Ureter (tissue), 1 donor: ENCODE measurements at places on chromosomes 7 and 10.

- DNase-seq, result no peak
These were observed 349.4 kb downstream of the GATA3 start for GRCh38 chr10:8403711-8404371.

GRCh38 chr10:126259760-126260479, 128.4 kb downstream of the ADAM12 start:
- no peak for DNase-seq

GRCh38 chr10:124725171-124725631, 19.0 kb downstream of the FAM53B start:
- no peak for DNase-seq

DNA sequence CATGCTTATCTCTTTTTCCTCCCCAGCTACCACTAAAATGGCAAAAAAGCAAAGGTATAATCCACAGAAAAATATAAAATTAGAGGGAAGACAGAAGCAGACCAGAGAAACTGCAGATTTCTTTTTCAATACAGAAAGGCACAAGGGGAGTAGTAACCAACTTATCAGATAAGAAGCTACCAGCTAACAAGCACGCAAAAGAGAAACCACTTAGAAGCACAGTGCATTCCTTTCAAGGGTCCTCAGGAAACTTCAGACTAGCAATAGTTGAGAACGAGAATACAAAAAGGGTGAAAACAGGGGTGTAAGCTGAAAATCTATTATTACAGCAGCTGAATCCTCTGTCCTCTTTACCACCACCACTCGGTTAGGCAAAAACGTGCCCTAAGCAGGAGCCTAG, 9.9 kb upstream of the OR2A5 start:
- DNase-seq, result no peak

DNA sequence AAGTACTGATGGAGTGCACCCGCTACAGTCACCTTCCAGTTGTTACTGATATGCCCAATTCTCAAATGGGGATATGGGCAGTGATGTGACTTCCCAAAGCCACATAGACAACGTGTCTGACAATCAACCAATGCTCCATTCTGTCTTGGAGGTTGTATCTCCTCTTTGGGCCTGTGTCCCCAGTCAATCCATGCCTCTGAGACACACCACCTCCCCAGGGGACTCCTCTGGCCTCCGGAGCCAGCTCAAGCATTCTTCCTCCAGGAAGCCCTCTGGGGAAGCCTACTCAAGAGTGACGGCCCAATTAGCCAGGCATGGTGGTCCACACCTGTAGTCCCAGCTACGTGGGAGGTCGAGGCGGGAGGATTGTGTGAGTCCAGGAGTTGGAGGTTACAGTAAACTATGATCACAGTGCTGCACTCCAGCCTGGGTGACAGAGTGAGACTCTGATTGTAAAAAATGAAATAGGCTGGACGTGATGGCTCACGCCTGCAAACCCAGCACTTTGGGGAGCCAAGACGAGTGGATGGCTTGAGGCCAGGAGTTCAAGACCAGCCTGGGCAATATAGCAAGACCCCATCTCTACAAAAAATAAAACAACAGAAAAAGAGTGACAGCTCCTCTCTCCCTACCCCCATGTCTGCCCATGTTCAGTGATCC, 99.5 kb upstream of the TNRC18 start:
- DNase-seq, result no peak

GRCh38 chr7:98472521-98472954, 71.6 kb upstream of the BAIAP2L1 start:
- DNase-seq, result no peak

- DNase-seq, result no peak
These were observed 57.8 kb downstream of the ZMIZ1 start for GRCh38 chr10:79126351-79127080.

DNA sequence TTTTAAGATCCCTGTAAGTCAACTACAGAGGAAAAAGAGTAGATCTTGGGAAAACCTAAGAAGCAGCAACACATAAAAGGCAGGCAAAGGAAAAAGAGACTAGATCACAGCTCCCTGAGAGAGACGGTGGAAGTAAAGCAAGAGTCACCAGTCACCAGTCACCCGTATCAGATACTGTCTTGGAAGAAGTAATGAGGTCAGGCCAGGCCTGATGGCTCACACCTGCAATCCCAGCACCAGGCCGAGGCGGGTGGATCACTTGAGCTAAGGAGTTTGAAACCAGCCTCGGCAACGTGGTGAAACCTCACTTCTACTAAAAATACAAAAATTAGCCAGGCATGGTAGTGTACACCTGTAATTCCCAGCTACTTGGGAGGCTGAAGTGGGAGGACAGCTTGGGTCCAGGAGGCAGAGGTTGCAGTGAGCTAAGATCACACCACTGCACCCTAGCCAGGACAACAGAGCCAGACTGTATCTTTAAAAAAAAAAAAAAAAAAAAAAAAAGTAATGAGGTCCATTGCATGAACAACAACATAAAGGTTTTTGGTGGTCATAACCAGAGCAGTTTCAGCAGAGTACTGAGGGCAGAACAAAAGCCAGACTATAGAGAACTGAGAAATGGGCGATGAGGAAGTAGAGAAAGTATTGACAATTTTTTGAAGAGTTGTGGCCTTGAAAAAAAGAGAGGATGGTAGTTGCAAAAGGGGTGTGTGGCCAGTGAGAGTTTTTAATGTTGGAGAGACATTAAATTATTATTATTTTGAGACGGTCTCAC, 16.9 kb downstream of the ZNF713 start:
- no peak for DNase-seq

DNA sequence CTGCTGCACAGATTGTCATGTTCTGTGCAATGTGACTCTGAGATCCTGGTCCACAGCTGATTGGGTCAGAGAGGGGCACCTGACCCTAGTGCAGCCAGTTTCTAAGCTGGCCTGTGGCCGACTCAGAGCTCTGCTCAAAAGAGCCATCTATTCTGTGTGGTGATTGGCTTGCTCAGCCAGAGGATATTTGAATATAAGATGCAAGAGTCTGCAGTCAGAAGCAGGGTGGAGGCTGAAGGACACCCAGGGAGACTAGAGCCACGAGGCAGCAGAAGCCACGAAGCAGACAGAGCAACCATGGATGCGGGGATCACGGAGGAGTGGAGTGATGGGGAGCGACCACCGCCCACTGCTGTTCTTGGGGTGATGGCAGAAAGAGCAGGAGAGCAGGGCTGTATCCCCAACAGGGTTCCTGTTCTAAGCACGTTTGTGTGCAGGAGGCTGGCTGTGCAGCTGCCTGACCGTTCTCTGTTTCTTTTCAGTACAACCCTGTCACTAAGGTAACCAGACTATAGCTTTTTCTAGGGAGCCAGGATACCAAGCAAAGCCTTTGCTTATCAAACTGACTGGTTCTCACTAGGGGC, 19.5 kb upstream of the RHEB start:
- no peak for DNase-seq

- DNase-seq, result peak; percentile 95
These were observed at the start of gene TECPR1 for GRCh38 chr7:98251601-98252424. Gene TECPR1 (minus strand): TSS chr7:98252232. CDS start chr7:98246146, 6,086 bp downstream.

- DNase-seq, result no peak
These were observed 107.1 kb downstream of the DLG5 start for GRCh38 chr10:77819210-77820112.

DNA sequence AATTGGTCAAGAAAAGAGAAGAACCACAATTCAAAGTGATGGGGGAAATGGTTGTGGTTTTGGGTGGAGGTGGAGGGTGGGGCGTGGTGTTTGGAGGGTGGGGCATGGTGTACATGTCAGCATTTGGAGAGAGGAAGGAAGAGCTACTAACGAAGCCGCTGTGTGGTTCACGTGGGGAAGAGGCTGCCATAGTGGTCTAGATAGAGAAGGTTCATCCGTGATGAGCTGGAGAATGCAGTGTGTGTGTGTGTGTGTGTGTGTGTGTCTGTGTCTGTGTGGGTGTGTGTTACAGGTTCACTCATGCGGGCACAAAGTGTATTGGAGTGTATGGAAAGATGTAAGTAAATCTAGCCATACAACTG, 6.1 kb upstream of the VCL start:
- no peak for DNase-seq

DNA sequence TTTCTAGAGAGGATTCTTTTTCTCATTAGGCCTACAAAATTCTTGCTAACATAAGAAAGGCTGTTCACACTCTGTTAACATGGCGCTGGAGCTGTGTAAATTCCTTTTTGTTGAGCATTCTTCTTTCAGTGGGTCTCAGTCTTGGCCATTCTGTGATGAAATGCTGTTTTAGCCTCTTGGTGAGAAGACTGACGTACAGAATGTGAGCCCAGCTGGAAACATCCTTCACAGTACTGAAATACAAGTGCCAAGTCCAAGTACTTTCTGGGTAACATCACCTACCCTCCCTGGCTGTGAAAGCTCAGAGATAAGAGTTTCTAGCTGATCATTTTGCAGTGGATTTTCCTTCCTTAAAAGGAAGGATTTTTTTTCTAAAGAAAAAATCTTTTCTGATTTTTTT, 231.8 kb downstream of the AHR start:
- no peak for DNase-seq

DNA sequence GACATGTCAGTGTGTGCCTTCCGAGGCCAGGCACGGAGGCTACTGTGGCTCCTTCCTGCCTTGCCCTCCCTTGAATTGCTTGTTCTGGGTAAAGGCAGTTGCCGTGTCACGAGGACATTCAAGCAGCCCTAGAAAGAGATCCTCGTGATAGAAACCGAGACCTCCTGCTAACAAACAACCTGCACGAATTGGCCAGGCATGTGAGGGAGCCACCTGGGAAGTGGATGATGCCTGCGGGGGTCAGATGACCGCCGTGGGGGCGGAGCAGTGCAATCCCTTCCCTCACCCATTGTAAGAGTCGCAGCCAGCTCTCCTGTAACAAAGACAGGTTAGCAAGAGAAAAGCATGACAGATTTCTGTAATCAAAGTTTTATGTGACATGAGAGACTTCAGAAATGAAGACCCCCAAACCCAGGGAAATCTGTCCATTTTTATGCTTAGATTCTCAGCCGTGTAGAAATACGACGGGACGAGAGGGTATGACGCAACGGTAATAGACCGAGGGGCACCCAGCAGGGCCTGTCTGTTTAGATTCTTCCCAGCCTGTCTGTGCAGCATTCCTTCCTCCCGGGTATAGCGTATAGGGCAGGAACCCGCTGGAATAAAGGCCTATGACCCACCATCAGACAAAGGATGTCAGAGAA, 241.7 kb downstream of the GATA3 start:
- no peak for DNase-seq

GRCh38 chr10:69847883-69848282, 46.2 kb downstream of the COL13A1 start:
- DNase-seq, result no peak

GRCh38 chr10:6516929-6517284, 63.2 kb downstream of the PRKCQ start:
- no peak for DNase-seq

DNA sequence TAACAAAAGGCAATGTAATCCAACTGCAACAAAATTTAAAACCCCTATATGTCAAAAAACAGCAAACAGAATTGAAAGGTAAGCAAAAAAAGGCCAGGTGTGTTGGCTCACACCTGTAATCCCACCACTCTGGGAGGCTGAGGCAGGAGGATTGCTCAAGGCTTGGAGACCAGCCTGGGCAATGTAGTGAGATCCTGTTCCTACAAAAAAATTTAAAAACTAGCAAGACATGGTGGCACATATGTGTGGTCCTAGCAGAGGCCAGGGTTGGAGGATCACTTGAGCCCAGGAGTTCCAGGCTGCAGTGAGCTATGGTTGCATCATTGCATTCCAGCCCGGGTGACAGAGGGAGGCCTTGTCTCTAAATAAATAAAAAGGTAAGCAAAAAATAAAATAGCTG, 212.1 kb upstream of the KLF14 start:
- DNase-seq, result no peak

DNA sequence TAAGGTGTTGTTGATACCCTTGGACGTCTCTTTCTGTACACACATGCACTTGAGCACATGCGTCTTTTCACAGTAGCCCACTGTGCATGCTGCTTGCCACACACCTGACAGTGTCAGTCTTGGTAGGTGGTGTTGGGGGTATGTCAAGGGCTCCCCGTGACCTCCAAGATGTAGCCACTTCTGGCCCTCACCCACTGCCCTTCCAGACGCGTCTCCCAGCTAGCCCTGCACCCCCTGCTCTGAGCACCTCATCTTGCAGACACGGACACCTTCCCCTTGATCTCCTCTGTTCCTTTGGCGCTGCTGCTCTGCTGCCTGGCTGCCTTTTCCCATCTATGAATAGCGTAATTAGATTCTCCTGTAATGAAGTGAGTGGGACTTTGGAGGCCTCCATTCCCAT, 75.2 kb upstream of the TNS3 start:
- no peak for DNase-seq

DNA sequence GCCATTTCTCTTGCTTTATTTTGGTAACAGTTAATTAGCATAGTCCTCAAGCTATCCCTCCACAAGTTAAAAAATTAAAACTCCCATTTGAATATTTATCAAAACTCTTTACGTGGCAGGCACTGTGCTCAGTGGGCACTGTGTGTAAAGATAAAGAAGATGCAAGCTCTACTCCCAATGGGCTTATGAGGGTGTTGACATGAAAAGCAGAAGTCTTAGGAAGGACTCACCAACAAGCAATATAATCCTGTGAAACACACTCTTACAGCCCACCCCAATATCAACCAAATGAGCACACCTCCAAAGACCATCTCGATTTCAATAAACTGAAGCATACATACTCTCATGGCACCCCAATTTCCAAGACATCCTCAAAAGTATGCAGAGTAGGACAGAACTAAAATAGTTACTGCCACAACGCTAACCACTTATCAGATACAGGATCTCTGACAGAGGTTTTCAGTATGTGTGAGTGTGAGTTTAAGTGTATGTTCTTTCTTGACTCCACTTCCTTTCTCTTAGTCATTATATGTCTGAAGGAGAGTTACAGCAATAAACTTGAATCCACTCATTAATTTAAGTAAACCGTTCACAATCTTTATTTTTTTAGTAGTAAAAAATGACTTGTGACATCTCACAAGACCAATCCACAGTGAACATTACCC, 120.0 kb downstream of the PDE1C start:
- DNase-seq, result no peak

DNA sequence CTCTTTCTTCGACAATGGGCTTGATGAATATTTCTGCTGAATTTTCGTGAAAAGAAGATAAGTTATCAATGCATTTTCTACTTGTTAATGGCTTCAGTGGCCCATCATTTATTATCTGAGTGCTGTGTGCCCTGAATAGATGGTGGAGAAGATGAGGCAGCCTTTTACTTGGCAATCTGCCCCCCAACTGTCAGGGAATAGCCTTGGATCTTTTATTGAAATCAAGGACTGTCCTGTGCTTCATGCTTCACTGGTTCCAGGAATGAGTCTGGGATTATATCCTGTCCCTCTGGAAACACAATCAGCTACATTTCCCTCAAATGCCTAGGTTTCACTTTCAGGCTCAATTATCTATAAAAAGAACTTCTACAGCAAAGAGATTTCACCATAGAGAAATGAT, 75.9 kb upstream of the NXPH1 start:
- DNase-seq, result no peak

GRCh38 chr10:68184546-68184945, 47.4 kb downstream of the ATOH7 start:
- no peak for DNase-seq

DNA sequence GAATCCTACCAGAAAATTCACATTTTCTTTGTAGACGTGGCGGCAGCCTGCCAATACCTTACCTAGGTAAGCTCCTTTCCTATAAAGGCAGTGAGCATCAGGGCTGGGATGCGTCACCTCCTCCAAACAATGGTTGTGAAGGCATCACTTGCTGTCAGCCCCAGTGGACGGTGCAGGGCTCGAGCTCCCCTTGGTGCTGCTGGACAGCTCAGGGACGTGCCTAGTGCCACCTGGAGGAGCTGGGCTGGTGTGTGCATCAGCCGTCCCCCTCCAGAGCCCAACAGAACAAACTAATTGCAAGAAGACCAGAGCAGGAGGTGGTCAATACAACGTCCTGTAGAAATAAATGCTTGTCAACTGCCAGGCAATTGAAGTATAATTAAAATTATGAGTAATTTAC, 517.5 kb upstream of the FOXK1 start:
- no peak for DNase-seq
